ENCODE measurements at places on chromosomes 12 and 14.

- DNase-seq, result no peak
Measured at GRCh38 chr12:114319422-114319821, 86.5 kb downstream of the TBX5 start.

DNA sequence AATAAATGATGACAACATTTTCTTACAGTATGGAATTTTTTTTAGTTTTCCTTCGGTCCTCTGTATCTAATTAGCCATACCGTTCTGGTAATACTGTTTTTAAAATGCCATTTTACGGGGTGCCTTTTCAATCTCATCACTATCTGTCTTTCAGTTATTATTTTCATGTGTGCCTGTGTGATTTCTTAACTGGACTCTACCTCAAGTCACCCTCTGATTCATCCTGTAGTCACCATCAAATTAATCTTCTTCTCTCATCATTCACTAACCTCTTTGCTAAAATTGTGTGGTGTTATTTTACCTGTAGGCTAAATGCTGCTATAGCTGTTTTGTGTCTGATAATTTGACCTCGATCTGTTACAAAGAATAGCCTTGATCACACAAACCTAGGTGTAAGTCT, 16.0 kb upstream of the CCT2 start:
- no peak for DNase-seq

DNA sequence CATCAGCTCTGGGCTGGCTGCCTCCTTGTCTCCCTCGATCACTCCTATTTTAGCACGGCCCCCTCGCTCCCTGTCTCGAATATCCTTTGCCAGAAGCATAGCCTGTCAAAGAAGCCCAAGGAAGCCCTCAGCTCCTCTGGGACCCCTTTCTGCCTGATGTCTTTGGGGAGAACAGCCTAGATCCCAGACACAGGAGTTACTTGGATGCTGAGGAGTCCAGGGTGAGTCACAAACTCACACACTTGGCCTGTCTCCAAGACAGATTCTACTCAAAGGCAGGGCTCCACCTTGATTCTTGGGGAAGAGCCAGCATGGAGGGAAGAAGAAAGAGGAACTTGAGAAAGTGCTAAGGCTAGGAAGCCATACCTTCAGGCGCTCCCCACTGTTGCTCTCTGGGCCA, 8.1 kb downstream of the AVIL start:
- no peak for DNase-seq

DNA sequence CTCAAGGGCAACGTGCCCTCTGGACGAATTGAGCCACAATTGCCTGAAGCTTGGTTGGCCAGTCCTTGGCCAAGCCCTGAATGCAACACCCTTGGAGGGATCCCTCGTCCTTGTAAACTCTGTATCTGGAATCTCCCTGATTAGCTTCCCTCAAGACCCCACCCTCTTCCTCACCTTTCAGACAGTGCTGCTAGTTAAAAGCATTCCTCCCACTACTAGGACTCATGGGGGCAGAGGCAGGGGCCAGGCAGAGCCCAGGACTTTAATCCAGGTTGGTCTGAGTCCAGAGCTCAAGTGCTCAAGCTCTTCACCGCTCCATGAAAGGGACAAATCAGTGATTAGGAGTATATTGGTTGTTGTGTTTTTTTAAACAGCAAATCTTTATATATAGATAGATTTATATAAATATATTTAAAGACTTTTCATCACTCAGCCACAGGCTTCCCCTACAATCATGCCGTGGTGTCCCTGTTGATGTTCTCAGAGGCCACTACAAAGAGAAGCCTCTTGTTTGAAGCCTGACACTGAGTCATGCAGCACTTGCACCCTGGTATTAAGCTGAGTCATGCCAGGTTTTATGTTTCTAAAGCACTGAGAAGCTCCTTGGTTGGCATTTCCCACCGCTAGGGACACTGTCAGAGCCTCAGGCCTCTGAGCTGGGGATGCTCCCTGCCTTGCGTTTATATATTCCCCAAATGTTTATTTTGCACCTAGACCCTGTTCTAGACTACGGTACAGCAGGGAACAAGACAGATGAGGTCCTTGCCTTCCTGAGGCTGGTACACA, 53.8 kb upstream of the GSC start:
- DNase-seq, result no peak

DNA sequence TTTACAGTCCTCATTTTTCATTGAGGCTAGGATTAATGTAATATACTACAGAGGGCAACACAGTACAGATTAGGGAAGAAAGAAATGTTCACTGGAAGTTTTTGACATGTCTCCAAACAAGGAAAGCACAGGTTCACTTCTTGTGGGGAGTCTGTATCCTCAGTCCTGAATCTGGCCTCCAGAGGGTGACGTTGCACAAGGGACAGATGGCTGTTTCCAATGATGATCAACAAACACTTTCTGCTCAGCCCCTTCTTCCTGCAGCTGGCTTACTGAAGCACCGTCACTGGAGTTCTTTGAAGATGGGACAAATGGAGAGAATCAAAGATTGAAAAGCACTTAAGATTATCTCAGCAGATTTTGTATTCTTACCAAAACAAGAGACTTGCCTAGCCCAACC, 123.3 kb upstream of the OR4E1 start:
- no peak for DNase-seq

DNA sequence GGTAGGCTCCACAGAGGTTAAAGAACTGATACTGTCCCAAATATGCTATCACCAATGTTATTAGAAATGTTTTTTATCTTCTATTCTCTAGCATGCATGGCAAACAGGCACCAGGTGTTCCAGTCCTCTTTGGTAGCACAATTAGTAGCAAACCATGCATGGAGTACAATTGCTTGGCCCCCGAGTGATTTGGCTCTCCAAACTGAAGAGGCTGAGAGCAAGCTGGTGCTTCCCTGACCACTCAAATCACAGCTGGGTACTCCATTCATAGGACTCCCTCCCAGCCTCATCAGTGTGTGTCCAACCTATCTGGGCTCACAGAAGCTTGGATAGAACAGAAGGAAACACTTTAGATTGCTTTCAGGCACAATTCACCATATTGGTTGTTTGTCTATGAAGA, 93.4 kb downstream of the DIO2 start:
- DNase-seq, result no peak

Measured in stimulated activated CD8-positive, alpha-beta memory T cell treated with anti-CD3 and anti-CD28 coated beads, Interleukin-15, amount 100 ng/mL, for 24 hours (primary cell).